Left forelimb (tissue), 1 donor: ENCODE measurements at places on chromosomes 6 and 20.

DNA sequence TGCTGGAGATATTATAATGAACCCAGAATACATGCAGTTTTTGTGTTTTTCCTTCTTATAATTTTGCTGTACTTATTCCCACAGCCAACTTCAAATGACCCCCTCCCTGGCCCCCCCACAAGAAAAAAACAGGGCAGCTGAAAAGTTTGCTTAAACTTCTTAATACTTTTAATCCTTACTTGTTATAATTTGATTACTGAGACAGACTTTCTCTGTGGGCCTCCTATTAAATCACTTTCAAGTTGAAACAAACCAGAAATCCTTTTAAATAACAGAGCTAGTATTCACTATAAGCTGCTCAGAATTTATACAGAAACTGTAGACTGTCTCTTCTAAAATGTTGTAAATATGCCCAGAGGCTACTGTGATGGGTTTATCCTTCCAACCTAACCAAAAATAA, 106.3 kb downstream of the CENPW start:
- DNase-seq, result no peak

DNA sequence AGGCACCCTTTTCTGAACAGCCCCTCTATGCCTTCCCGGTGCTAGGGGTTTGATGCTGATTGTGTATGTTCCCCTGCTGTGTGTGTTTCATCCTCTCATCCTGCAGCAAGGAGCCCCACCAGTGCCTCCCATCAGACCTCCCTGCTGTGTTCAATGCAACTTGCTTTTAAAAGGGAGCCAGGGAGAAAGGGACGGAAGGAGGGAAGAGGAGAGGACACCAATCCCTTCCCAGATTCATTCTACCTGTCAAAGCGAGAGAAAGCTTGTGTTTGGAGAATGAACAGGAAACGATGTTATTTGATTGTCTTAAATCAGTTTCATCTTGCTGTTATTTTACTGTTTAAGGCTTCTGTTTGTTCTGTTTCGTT, 259.2 kb downstream of the ADGB start:
- DNase-seq, result no peak

GRCh38 chr6:30988209-30988825, 4.8 kb downstream of the MUC21 start:
- DNase-seq, result no peak

- DNase-seq, result no peak
Measured at GRCh38 chr20:37938181-37938750, 35.3 kb downstream of the VSTM2L start.

DNA sequence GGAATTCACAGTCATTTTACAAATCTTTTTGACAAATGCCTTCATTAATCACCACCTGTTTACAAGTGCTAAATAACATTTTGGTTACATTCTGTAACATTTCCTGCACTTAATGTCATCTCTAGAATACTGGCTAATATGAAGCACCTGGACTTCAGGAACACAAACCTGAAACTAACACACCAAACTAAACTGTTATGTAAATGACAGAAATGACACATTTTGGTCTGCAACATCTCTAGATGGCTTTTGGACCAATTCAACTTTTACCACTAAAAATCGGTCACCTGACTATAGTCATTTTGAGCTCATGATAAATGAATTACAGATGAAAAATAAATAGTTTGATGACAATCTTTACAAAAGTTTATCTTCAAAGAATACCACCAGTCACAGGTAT, 80.6 kb downstream of the ATG5 start:
- no peak for DNase-seq

GRCh38 chr6:37625591-37626374, 71.9 kb downstream of the MDGA1 start:
- DNase-seq, result no peak

- DNase-seq, result no peak
Measured at GRCh38 chr20:18258126-18258860, 30.0 kb upstream of the ZNF133 start.

- DNase-seq, result peak; percentile 88
Measured at GRCh38 chr6:73461537-73462350, at the start of gene MTO1. Gene MTO1, plus strand, starts transcription at chr6:73461737. Its CDS starts 118 bp downstream, at chr6:73461855.

GRCh38 chr6:169079650-169080049, 174.0 kb downstream of the THBS2 start:
- no peak for DNase-seq

DNA sequence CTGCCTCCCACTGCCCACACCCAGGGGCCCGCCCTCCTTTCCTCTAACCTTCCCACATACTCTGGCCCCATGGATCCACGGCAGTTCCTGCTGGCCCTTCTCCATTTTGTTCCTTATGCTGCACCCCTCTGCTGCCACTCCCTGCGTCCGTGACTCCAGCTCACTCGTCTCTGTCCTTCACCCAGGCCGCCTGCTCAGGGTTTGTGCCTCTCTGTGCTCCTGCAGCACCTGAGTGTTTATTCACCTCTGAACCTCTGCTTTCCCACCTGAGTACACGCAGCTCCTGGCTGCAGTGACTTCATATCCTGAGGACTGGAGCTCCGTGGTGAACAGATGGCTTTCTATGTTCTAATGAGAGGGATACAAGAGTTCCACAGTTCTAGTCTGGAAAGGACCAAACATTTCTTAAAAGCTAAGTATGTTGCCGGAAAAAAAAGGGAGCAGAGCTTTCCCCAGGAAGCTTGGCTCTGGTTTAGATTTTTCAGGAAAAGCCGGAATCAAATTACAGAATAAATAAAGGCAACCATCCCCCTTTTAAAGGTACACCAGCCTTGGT, 1.5 kb upstream of the GNRH2 start:
- no peak for DNase-seq

DNA sequence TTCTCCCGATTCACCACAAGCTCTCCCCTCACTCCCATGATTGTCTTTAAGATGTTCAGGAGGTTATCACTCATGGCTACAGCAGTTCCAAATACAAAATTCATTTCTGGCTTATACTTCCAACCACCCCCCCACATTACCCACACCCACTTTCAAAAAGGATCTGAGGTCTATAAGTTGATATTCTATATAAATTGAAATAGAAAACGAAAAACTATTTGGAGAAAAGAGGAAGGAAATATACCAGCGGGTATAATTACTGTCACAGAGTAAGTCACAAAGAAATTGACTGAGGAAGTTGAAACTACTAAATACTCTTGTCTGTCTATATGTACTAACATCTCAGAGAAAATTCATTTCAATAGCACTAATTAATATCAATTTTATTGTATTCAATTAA, 112.7 kb upstream of the TNFAIP3 start:
- DNase-seq, result no peak

- DNase-seq, result no peak
Measured at GRCh38 chr6:55569638-55570037, 9.4 kb downstream of the HMGCLL1 start.

DNA sequence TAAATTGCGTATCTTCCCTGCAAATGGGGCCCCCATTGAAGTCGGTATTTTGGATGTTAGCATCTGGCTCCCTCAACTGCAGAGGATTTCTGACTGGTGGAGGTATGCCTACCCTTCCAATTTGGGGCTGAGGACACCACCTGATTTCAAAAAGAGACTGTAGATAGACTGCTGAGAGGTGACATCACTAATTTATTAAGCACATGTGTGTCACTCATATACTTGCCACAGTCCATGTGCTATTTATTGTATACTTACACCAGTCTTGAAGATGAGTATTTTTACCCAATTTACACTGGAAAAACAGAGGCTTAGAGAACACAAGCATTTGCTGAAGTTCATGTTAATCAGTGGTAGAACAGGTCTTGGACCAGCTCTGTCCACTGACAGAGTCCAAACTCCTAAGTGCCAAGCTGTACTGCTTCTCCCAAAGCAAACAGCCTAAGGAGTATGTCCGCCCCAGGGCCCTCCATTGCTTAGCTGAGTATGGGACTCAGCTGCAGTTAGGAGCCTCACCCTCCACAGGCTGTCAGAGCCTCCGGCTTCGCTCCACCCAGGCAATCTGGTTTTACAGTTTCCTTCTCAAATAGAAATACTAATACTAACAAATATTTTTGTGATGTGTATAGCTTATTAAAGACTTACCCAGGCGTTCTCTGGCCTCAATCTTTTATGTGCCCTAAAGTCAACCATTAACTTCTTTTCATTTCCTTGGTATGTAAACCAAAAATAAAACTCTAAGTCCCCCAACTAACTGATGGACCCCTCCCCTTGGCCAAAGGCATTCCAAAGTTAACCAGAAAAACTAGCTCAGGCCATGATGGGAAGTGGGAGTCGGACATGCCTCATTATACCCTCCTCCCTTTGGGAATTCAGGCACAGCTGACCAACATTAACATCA, 17.5 kb downstream of the RIN2 start:
- no peak for DNase-seq

DNA sequence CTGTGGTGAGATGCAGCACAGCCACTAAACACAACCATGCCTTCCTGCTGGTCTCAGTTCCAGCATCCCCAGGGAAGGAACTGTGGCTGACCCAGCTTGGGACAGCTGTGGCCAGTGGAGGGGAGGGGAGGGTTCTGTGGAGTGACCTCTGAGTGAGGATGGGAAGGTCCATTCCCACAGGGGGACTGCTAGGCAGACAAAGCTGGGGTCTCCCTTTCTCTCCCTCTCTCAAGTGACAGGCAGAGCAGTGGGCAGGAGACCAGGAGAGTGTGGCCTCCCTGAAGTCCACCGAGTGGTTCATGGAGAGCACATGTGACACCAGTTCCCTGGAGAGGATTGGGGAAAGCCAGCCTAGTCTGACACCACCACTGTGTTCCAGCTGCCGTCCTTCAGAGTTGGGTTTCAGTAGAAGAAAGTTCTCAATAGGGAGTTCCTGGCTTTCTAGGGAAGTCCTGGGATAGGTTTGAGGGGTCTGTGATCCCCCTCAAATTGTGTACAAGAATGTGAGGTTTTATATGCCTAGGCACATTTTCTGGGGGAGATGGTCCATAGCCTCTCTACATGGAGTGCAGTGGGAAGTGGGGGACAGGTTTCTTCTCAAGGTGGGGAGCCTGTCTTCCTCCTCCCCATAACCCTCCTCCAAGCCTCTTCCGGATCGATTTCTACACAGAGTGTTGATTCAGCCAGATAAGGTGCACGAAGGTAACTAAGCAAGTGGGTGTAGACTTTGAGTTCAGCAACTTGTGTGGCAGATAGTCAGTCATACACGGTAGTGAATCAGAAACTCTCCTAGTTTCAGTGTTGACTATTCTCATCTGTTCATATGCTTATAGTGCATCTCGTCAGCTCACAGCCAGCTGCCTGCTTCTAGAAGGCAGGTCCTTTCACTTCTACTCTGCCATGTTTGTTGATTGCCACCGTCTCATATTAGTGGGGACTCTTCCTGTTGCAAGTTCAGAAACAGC, 18.9 kb downstream of the MANBAL start:
- DNase-seq, result no peak

- DNase-seq, result no peak
Measured at GRCh38 chr20:4026093-4026601, 10.8 kb upstream of the RNF24 start.

DNA sequence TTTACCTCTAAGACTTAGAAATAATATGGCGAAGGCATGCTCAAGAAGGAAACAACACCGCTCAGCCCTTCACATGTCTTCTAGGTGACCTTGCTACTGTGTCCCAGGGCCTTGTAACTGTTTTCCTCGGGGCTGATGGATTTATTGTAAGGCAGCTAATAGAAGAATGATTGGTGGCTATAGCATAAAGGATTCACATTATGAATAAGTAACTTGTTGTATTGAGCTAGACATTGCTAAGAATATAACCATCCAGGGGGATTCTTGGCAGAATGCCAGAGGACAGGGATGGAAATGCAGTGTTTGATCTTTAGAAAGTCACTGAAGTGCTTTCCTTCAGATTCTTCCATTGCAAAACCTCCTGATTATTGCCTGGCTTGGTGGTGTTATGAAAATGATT, 54.9 kb downstream of the PLEKHG1 start:
- no peak for DNase-seq

GRCh38 chr20:4052139-4052480, 36.8 kb upstream of the RNF24 start:
- no peak for DNase-seq

DNA sequence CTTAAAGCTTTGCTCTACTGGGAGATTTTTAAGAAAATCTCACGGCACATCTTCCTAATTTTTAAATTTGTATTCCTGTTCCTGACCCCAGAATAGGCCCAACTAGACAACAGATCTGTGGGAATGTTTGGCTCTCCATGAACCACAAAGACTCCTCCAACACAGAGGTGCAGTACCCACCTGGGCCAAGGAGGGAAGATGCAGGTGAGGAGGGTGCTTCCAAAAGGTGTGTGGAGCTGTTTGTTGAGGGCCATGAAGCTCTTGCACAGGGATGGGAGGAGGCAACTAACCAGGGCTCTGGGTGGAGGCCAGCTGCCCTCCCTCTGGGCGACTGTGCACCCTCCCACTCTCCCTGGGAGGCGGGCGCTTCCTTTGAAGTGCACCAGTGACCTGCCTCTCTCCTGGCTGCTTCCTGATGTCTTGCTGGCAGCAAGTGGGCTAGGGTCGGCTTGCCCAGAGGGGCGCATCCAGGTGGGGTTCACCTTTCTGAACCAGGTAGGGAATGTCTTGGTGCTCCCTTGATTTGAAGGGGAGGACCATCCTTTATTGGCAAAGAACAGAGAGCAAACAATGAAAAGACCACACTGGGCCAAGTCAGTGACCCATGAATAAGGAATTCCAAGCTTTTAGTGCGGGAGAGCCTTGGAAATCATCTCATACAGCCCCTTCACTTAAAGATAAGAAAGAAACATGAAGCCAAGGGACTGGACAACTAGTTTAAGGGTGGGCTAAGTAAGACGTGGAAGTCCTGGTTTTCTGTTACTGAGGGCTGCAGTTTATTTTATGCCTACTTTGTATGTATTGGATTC, 76.0 kb downstream of the ANKRD6 start:
- no peak for DNase-seq

- no peak for DNase-seq
Measured at GRCh38 chr6:139863964-139864363, 489.5 kb upstream of the CITED2 start.

DNA sequence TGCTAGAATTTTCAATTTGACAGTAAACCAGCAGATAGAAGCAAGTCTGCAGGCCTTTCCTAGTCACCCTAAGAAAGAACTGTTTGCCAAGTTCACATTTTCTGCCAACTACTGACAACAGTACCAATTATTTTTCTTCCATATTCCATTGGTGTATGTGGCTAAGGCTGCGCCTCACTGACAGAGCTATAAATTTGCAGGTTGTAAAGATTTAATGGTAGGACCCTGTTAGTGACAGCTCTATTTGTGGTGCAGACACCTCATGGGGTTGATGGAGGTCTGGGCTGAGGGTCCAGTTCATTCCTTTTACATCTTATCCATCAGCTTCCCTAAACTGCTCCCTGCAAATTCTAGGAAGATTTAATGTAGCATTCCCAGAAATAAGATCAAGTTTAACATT, 228.5 kb downstream of the FRK start:
- no peak for DNase-seq
